NCI-H2081 treated with DMSO at 0.1 percent for 48 hours (cell line): ENCODE measurements at places on chromosomes 7 and 10.

GRCh38 chr7:47525066-47525623, 56.8 kb downstream of the TNS3 start:
- DNase-seq, result no peak

DNA sequence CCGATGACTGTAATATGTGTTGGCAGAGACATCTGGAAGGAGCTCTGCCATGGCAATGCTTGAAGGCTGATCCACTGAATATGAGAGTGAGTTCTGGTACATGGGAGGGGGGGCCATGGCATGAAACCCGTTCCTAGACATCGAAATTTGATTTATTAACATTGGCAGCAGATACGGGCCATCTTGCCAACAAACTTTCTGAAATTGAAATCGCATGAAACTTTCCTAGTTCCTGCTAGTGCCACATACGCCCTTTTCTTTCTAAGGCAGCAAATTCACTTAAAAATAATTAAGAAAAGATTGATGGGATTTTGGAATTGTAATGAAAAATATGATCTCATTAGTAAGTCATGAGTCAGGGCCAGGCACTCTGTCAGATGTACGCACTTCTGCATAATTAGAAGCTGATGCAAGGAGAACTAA, 91.8 kb upstream of the KMT2C start:
- no peak for DNase-seq

GRCh38 chr7:81075150-81075549, 156.3 kb upstream of the SEMA3C start:
- DNase-seq, result no peak

- DNase-seq, result no peak
Measured at GRCh38 chr10:72605122-72605521, 20.8 kb downstream of the MICU1 start.

DNA sequence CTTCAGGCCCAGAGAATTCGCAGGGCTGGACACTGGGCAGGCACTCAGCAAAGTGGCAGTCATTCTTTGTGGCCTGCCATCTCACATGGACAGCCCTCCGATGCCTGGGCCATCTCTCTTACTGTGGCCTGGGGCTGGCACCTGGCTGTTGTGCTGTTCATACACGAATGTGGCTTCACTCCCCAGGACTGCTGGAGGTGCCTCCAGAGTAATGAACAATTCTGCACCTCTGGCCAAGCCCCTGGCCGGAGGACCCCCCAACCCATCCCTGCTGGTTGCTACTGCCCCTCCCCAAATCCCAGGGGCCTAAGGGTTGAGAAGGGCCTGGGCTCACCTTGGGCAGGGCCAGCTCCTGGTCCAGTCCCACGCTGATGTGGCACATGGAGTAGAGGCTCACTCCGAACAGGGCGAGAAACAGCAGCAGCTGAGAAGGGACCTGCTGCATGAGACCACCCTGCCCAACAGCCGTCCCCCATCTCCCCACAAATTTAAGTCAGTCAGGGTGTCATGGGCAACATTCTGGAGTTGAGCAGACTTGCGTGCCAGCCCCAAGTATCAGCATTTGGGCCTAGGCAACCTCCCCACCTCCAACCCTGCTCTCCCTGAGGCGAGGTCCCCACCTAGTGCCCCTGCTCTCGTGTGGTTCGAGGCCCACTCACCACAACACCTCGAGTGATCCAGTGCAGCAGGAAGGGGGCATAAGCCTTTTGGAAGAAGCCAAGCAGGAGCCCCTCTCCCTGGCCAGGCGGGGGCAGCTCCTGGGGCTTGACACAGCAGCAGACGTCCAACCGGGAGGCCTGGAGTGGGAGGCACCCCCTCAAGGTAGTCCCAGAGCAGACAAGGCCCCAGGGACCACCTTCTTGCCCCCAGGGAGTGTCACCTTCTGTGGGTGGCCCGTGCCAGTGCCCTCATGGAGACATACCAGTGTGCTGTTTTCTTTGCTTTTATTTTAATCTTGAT, 9.4 kb downstream of the NPC1L1 start:
- no peak for DNase-seq

GRCh38 chr10:99555825-99556523, 23.2 kb downstream of the NKX2-3 start:
- DNase-seq, result no peak
